ENCODE measurements at places on chromosomes 2 and 18.
A peak's percentile ranks its signal among the peaks of the same experiment; 100 is the strongest.

GRCh38 chr2:24768601-24769000, 24.6 kb downstream of the PTRHD1 start:
- DNase-seq, result no peak

DNA sequence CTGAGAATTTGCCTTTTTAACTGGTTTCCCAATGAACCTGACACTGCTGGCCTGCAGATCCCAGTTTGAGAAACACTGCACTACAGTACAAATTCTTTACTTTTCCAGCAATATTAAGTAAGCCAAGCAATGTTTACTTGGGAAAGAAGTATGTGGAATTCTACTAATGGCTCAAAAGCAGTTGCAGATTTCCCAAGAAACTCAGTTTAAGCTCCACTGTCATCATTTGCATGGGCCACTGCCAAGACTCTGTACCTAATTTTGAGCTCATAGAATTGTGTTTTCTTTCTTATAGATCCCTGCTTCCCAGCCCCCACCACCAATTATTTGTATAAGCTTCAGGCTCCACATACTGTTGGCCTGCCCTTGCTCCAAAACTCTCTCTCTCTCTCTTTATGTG, 676.1 kb downstream of the RNF144A start:
- DNase-seq, result no peak

GRCh38 chr18:77108001-77108692, 24.4 kb downstream of the MBP start:
- DNase-seq, result peak; percentile 61

- no peak for DNase-seq
These were observed 12.2 kb upstream of the ME2 start for GRCh38 chr18:50866765-50867164.

DNA sequence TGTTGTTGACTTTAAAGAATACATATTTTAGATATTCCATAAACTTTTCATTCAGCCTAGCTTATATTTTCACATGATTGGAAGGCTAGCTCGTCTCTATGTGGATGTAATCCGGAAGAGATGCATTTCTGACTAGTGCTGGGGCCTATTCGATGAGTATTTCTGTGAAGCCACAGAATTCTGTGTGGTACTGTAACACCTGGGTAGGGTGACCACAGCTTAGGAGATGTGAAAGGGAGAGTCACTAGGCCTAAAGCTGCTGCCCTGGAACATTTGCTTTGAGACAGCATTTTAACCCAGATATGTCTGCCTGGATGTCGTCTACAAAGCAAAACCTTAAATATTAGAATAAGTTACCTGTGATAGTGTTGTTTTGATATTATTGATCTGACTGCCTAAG, 83.5 kb downstream of the ZNF236 start:
- DNase-seq, result no peak

GRCh38 chr2:163553601-163554000, 182.2 kb downstream of the FIGN start:
- DNase-seq, result no peak

DNA sequence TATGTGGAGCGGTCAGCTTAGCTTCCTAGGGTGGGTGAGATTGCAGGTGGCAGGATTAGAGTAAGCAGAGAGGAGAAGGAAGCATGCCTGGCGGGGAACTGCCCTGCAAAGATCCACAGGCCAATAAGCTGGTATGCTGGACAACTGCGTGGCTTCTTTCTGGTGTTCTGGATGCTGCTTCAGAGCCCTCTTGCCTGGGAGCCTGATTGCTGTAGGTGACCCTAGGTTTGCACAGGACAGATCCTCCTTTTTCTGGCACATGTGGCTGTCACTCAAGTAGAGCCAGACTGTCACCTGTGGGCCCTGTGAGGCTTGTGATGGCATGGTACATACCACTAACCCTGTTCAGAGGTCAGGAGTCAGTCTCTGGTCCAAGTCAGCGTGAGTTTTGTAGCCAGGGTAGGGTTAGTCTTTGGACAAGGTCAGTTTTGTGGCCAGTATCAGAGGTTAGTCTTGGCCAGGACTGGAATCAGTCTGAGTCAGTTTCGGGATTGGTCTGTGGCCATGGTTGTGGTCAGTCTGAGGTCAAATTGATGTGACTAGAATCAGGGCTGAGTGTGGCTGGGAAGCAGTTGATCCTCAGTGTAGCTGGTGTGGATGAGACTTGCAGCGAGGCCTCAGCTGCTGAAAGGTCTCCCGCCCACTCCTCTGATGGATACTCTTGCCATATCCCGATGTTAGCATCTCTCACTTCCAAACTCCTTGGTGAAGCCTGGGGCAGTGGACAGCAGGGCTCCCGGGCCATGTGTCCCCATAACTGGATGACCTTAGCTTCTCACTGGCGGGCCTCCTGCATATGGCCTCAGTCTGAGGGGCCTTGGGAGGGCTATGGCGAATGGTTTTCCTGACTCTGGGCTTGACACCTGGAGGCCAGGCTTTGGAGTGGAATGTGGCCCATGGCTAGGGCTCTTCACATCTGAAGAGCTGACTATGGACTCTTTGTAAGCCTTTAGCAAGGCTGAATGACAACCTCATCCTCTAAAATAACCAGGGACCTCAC, 260.5 kb downstream of the DYSF start:
- no peak for DNase-seq

GRCh38 chr2:43276962-43277391, 50.6 kb upstream of the ZFP36L2 start:
- no peak for DNase-seq

- DNase-seq, result no peak
These were observed 279.0 kb upstream of the STON1 start for GRCh38 chr2:48250943-48251342.

All from activated naive CD4-positive, alpha-beta T cell treated with Interleukin-2 at 50 U/mL for 16 hours (primary cell).